ENCODE measurements at places on chromosomes 12 and 14. TPM values are rescaled to one million over a fixed set of nuclear protein-coding genes. Genes with fewer than 3 reads are reported as not detected.

CAPS2 gene
- 6.8 TPM for polyA plus RNA-seq

TMEM63C gene
- polyA plus RNA-seq, result 0.61 TPM

KLRC4 gene
- 0.39 TPM for polyA plus RNA-seq

TEP1 gene
- 19.1 TPM for polyA plus RNA-seq

KRT82 gene
- not detected for polyA plus RNA-seq

HOXC10 gene
- not detected for polyA plus RNA-seq

NR4A1 gene
- 160 TPM for polyA plus RNA-seq

DPPA3 gene
- polyA plus RNA-seq, result not detected

GRCh38 chr12:42589465-42590329, at the start of gene PRICKLE1:
Gene PRICKLE1, minus strand, starts transcription at chr12:42589746. Its CDS starts 117,230 bp downstream, at chr12:42472516.
- no peak for DNase-seq

GRCh38 chr12:53065975-53066931, 12.9 kb downstream of the SPRYD3 start:
- no peak for DNase-seq

DNA sequence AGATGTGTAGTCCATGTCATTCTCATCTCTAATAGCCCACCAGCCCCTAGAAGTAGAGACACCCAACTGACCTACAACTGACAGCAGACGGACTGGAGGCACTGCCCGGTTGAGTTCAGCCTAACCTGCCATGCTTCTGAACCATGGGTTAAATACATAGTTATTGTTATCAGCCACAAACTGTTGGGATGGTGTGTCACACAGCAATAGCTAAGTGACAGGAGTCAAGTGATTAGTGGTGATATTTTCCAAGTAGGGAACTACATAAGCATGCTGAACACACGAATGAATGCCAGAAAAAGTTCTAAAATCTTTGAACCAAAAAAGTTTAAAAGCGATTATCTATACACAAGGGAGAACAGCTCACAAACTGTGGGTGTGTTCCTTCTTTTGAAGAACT, 80.1 kb downstream of the SYNE3 start:
- no peak for DNase-seq

- DNase-seq, result no peak
Measured at GRCh38 chr12:109567967-109568366, 5.3 kb downstream of the MMAB start.

- no peak for DNase-seq
Measured at GRCh38 chr14:104283197-104284106, 145.1 kb downstream of the KIF26A start.

DNA sequence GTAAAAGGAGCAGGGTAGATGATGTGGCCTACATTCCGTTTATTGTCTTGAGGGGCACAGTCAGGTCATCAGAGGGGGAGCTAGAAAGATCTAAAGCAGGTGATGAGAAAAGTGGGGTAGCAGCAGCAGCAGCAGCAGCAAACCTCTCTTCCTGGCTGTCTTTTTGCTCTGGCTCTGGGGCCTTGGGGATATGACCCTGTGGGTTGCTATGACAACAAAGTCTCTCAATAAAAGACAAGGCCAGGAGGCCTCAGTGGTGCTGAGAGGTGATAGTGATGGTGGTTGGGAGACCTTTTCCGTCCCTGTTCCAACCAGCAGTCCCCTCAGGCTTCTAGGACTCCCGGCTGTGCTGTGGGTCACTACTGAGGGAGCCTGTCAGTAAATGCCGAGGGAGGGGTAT, 138.6 kb downstream of the SLC8A3 start:
- DNase-seq, result no peak

GRCh38 chr12:23197266-23197665, 572.3 kb downstream of the ETNK1 start:
- no peak for DNase-seq

DNA sequence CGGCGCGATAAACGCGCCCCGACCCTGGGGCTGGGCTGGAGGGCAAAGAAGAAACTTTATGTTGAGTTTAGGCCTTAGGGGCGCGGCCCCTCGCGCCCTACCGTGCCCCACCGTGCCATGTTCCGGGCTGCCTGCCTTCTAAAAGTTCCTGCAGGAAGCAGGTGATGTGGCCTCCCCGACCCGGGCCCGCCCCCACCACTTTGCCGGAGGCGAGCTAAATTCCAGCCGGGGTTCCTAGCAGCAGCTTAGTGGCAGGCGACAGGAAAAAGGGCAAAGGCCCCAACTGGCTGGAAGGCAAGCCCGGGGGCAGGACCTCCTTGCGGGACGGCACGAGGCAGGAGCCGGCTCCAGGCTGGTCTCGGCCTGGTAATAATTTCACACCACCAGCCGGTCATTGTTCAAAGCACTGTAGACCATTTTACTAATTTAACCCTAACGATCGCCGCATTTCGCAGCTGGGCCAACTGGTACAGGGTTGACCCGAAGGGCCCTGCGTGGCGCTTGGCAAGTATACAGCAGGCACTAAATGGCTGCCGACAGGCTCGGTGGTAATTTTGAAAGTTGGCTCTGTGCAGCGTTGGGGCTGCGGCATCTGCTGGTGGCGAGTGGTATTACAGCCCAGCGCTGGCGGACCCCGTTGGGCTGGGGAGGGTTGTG, 895 bp upstream of the CCDC88C start:
- DNase-seq, result peak; percentile 40

DNA sequence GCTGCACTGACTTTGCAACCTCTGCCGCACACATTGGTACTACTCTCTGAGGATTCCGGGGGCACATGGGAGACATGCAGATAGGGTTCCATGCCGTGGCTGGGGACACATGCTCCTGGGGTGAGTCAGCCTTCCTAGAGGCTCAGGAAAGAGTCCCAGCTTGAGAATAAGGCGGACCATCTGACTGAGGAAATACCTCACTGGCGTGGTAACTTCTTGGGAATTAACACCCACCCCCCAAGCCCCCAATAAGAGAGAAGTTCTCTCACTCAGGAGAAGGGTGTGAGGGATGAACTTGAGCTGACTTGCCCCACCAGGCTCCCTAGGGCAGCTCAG, 23.2 kb downstream of the PLXNC1 start:
- DNase-seq, result no peak

DNA sequence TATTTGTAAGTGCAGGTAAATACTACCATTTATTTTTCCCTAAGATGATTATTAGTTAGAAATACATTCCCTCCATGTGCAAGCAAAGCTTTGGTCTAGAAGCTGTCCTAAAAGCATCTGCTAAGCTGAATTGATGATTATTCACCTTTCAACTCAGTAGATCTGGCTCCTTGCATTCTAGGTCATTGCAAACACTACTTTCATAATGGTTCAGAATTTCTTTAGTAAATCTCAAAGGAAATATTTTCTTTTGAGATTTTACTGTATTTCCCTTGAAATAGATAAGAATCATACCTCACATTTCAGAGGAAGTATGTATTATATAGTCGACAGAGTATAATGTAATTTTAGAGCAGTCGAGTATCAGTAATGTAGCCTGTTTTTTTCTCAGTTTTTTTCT, 2.4 kb downstream of the ETNK1 start:
- DNase-seq, result no peak

DNA sequence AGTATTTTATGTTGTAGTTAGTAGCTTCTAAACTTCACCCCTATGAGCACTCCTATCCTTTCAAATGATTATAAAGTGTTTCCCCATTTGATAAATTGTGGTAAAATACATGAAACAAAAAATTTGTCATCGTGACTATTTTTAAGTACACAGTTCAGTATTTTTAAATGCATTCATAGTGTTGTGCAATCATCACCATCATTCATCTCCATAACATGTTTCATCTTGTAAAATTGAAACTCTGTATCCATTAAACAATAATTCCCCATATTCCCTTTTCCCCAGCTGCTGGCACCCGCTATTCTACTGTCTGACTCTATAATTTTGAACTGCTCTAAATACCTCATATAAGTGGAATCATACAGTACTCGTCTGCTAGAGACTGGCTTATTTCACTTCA, 52.5 kb downstream of the ATP23 start:
- no peak for DNase-seq

All from right lung (tissue), 10 donors.